ENCODE measurements at places on chromosomes 1 and 21. TPM values are rescaled to one million over a fixed set of nuclear protein-coding genes. Genes with fewer than 3 reads are reported as not detected.
A peak's percentile ranks its signal among the peaks of the same experiment; 100 is the strongest.

Gene IPO9
- 21.3 TPM for total RNA-seq

Gene FCAMR
- total RNA-seq = not detected

Gene PCAT6
- total RNA-seq = not detected

Gene PGBD5
- total RNA-seq = 0.59 TPM

Gene LRRC38
- total RNA-seq = not detected

Gene SH2D5
- 0.29 TPM for total RNA-seq

Gene PROK1
- 0.66 TPM for total RNA-seq

Gene KCNK1
- 9.1 TPM for total RNA-seq

Gene GOLT1A
- total RNA-seq = 4.6 TPM

Gene MSH4
- total RNA-seq = 0.32 TPM

Gene KIF17
- 2.0 TPM for total RNA-seq

Gene PPM1J
- 4.9 TPM for total RNA-seq

Gene XCL2
- not detected for total RNA-seq

Gene MDM4
- 103 TPM for total RNA-seq

Gene HSD3B1
- not detected for total RNA-seq

Gene PIGC
- 39.2 TPM for total RNA-seq

Gene GNAT2
- not detected for total RNA-seq

- DNase-seq = no peak
Observed at GRCh38 chr1:205396967-205397616, 24.8 kb downstream of the LEMD1 start.

DNA sequence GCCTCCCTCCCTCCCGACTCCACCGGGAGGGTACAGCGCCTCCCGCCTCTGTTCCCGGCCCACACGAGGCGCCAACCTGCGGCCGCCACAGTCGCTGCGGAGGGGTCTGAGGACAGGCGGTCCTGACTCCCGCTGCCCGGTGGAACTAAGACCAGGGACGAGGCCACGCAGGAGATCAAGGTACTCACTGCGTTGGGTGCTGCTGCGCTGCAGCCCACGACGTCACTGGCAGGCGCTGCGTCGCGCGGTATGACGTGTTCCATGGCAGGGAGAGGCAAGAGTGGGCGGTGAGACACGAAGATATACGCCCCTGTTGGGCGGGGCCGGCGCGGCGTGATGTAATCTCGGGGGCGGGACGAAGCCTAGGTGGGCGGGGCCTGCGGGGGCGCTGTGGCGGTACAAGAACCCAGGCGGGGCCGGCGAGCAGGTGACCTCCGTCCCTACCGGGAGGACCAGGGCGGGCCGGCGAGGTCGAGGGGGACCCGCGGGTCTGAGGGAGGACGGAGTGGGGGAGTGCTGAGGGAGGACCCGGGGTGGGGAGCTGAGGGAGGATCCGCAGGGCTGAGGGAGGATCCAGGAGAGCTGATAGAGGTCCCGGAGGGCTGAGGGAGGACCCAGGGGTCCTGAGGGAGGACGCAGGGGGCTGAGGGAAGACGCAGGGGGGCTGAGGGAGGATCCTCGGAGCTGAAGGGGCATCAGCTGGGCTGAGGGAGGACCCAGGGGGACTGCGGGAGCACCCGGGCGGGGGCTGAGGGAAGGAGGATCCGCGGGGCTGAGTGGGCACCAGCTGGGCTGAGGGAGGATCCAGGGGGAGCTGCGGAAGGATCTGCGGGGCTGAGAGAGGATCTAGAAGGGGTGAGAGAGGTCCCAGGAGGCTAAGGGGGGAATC lies at the start of gene MRPL55:
MRPL55 (minus strand) TSS at position 227 of the 889 bp plus-strand sequence. CDS start 1,039 bp downstream, outside the sequence.
- peak; percentile 99 for DNase-seq

GRCh38 chr1:110084227-110085078 lies 14.0 kb upstream of the ALX3 start:
- no peak for DNase-seq

DNA sequence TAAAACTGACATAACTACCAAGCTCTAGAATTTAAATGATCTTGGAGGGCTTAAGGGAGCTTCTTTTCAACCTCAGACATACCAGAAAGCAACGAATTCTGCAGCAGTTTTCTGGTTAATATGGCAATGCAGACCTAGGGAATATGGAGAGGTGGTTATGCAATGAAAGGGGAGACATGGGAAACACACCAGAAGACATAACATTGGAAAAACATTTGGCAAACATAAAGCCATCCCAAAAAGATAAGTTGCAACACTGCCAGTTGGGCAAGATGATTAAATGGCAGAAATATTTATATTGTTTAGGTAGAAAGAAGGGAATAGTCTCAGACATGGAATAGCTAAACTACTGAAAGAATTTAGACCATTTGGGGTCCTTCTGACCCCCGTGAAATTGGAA lies 104.5 kb downstream of the KCNJ6 start:
- DNase-seq = no peak

DNA sequence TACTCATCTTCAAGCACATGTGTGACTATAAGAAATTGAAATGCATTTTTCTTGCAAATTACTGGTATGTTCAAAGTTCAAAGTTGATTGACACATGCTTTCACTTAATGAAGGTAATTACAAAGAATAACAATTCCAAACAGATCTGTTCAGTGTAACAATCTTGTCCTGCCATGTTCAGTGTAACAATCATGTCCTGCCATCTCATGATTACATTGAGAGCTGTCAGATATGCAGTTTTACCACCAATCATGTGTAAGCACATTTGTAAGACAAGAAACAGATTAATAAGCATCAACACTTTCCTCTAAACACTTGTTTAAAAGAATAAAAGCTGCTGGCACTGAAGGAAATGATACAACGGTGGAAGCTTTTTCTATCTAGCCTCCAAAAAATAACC lies 80.3 kb upstream of the ZNF281 start:
- DNase-seq = no peak

DNA sequence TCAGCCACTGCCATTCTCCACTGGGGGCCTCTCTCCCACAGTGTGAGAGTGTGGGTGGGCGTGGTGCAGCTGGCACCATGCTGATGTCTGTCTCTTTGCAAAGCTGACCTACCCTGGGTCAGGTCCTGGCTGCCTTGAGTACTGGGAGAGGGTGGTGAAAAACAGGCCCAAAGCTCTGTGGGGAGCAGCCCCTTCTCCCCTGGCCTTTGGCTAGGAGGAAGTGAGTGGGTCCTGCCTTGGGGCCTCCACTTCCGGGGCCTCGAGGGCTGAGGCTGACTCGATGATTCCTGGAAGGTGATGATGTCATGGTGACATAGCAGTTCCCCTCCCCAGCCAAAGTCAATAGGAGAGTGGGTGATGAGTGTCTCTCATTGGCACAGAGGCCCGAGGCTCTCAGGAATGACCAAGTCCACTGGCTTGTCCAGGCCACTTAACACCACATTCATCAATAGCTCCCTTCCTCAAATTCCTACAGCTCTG lies 53.0 kb downstream of the IER5 start:
- DNase-seq = no peak

DNA sequence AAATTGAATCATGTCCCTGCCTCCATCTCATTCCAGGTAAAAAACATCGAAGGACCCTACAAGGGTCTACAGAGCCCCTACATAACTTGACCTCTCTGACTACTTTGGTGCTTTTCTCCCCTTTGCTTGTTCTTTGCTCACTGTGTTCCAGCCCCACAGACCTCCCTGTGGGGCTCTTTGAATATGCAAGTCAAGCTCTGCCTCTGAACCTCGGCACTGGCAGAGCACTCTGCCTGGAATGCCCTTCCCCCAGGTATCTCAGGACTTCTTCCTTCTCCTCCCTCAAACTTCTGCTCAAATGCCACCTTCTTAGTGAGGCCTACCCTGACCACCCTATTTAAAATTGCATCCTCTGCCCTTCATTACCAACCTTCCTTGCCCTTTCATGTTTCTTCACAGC lies 87.8 kb upstream of the CD34 start:
- DNase-seq = no peak

- no peak for DNase-seq
Observed at GRCh38 chr1:114009393-114009792, 30.1 kb downstream of the OLFML3 start.

GRCh38 chr1:3454811-3455618 lies 550 bp downstream of the ARHGEF16 start:
- no peak for DNase-seq

DNA sequence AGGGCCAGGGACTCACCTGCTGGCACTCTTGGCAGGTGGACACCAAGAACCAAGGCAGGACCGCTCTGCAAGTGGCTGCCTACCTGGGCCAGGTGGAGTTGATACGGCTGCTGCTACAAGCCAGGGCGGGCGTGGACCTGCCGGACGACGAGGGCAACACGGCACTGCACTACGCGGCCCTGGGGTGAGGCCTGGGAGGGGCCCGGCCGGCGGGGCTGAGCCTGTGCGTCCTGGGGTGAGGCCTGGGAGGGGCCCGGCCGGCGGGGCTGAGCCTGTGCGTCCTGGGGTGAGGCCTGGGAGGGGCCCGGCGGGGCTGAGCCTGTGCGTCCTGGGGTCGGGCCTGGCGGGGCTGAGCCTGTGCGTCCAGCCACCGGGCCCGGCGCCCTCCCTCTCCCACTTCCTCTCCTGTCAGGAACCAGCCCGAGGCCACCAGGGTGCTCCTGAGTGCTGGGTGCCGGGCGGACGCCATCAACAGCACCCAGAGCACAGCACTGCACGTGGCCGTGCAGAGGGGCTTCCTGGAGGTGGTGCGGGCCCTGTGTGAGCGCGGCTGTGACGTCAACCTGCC lies 4.6 kb upstream of the MMP23B start:
- DNase-seq = no peak

GRCh38 chr1:207787776-207788175 lies 35.9 kb downstream of the CD46 start:
- DNase-seq = no peak

- DNase-seq = no peak
Observed at GRCh38 chr1:2399890-2400575, 8.4 kb downstream of the RER1 start.

GRCh38 chr1:234579967-234580366 lies 30.0 kb downstream of the IRF2BP2 start:
- no peak for DNase-seq

DNA sequence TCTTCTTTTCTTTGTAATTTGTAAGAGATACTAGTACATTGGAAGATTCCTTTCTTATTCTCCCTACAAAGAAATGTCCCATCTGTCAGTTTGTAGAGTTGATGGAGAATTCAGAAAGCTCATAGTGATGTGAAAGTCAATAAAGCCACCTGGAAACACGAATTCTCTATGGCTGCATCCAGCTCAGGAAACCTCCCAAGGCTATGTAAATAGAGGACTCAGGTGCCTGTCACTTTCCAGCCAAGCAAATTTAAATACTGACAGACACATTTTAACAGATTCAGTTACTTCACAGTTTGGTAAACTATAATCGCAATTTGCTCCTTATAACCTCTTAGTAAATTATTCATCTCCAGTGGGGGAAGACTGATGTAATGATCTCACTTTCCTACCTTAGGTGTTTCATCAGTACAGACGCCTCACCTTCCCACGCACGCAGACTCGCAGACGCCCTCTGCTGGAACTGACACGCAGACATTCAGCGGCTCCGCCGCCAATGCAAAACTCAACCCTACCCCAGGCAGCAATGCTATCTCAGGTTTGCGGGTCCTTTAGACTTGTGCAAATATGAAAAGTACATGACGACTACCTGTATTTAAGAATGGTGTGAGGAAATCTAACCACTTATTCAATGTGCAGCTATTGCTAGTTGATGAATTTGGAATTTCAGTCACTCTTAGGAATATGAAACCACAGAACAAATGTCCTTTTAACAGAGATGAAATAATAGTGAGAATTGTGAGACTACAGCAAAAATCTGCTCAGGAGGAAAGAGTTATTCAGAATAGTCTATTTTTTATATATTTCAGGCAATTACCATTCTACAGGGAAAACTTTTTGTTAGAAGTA lies 60.6 kb downstream of the PTPRC start:
- DNase-seq = no peak

- DNase-seq = no peak
Observed at GRCh38 chr1:24596401-24596880, 40.6 kb downstream of the NCMAP start.

DNA sequence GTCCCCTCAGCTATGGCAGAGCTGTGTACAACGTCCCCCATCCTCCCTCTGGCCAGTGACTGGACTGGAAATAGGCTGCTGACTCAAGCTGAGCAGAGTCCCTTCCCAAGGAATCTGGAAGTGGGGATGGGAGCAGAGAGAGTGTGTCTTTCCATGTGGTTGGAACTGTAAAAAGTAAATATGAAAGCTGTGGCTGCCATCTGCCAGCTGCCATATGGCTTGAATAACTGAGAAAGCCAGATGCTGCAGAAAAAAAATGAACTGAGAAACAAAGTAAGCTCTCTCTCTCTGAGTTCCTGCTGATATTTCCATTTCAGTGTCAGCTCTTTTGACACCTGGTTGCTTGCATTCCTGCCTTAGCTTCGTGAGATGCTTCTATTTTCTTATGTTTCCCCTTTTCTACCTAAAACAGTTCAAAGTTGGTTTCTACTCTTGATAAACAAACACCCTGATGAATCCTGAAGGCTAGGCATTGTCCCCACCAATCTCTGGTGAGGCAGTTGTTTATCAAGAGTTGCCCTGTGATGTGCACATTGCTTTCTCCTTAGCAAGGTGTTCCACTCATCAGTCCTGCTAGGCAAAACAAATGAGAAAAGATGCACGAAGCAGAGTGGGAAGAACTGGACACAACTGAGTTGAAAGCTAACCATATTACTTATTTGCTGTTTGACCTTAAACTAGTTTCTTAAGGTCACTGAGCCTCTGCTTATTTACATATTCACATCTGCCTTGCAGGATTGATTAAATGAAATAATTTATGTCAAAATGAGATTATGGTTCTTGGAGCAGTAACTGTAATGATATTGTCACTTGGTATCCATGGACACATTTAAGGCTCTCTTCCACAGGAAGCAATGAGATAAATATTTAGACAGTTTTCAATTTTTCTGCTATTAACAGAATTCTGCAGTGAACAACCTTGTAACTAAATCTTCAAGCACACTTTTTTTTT lies 16.6 kb upstream of the DR1 start:
- no peak for DNase-seq

DNA sequence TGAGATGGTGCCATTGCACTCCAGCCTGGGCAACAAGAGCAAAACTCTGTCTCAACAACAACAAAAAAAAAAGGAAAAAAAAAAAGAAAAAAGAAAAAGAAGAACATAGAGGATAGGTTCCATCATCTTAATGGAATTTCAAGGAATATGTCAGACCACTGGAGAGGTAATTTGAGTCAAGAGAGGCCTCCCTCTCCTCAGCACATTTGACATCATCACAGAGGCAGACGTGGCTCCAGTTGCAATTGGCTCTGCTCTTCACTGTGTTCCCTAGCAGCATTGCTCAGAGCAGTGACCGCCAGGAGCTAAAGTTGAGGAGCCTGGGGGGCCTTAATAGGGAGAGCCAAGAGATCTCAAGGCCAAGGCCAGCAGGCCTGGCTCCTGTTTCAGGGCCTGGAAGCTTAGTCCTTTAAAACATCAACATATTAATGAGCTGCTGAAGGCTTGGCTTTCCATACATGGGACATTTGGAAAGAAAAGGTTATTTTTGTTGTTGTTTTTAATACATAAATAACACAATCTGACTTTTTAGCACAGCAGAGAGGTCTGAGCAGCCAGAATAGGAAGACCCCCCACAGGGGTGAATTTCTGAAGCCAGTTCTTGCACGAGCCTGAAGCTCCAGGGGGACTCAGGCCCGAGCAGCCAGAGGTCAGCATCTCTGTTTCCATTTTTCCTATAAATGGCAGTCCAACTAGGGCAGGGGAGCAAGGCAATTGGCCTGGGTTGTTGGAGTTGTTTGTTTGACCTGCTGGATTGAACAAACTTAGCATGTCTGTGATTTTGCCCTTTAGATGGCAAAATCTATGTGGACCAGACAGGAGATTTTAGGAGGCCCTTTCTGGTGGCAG lies 118.3 kb upstream of the FGGY start:
- no peak for DNase-seq

GRCh38 chr1:173590557-173590956 lies 12.3 kb downstream of the SLC9C2 start:
- no peak for DNase-seq

- DNase-seq = no peak
Observed at GRCh38 chr1:218361298-218362065, 16.3 kb downstream of the TGFB2 start.
